ENCODE measurements at places on chromosomes 2 and 18.

DNA sequence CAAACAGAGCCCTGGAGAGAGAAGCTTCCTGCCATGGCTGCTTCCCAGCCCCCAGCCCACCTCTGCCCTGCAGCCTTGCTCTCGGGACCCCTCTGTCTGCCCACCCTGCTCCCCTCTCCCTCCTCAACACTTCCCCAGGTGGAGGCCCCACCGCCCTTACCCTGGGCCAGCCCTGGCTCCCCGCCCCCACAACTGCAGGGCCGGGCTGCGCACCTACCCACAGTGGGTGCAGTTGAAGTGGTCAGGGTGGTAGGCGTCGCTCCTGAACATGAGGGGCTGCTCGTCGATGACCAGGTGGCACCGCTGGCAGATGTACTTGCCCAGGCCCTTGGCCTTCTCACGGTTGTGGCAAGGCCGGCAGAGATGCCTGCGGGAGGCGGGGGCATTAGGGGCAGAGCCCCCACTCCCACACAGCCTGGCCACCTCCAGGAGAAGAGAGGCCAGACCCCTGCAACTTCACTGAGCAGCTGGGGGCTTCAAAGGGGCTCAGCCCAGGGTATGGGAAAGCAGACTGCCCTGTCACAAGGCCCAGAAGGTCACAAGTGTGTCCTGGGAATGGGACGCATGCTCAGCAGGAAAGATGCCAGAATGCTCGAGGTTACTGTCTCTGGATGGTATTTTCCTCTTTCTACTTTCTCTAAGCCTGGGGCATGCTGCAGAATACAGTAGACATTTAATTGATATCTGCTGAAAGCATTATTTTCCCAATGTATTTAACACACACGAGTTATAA lies 3.1 kb upstream of the GPR17 start:
- no peak for DNase-seq

GRCh38 chr18:29259838-29260237 lies 1082.9 kb upstream of the CDH2 start:
- no peak for DNase-seq

DNA sequence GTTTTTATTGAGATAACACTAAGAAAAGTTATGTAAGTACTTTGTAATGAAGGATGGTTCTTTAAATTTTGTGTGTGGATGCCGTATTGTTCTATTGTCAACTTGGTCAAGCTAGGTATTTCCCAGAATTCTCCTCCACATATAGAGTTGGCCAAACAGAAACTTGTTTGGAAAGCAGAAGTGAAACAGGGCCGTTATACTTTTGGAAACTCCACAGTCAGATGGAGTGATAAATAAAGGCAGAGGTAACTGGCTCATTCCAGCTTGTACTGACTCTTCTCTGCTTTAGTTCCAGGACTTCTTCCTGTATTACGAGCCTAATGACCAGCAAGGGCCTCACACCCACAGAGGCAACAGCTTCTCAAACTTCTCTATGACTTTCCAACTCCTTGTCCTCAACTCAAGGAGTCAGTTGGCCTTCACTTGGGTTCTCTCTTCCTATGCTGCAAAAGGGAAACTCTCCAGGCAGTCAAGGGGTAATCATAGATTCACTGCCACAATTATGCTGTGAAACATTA lies 16.4 kb upstream of the STARD7 start:
- DNase-seq = no peak

- DNase-seq = no peak
Observed at GRCh38 chr2:172919732-172920131, 155.9 kb upstream of the MAP3K20 start.

GRCh38 chr2:60047944-60048525 lies 505.4 kb downstream of the BCL11A start:
- DNase-seq = no peak

GRCh38 chr2:86360776-86361175 lies 23.4 kb upstream of the REEP1 start:
- no peak for DNase-seq

DNA sequence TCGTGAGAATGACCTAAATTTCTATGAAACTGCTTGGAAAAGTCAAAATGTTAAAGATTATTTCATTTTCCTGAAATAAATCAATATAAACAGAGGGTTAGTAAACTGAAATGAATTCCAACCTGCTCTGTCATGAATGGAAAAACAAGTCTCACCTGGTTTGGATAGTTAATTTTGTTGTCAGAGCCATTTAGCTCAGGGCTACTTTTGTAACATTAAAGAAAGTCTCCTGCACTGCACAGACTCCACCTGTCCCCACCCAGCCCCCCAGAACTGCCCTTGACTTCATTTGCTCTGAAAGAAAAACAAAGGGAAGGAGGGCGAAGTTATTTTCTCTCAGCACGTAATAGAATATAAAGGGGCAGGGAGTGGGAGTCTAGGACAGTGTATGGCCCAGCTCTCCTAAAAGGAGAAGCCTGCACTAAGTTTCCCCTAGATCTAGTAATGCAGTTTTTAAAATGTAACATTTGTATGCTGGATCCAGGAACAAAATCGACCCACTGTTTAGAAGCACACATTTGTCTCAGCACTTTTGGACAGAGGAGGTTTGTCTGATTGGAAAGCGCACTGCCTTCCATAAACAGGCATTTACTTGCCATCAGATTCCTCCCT lies 54.2 kb upstream of the ACSL3 start:
- DNase-seq = no peak

GRCh38 chr2:43851011-43851980 lies 12.5 kb downstream of the ABCG8 start:
- DNase-seq = no peak

All from activated T-cell treated with anti-CD3 and anti-CD28 coated beads, Interleukin-2, amount 50 U/mL, for 4 hours (primary cell).